ENCODE measurements at places on chromosomes 6 and 20.

- DNase-seq = no peak
Observed at GRCh38 chr6:139407718-139408222, 33.3 kb upstream of the CITED2 start.

DNA sequence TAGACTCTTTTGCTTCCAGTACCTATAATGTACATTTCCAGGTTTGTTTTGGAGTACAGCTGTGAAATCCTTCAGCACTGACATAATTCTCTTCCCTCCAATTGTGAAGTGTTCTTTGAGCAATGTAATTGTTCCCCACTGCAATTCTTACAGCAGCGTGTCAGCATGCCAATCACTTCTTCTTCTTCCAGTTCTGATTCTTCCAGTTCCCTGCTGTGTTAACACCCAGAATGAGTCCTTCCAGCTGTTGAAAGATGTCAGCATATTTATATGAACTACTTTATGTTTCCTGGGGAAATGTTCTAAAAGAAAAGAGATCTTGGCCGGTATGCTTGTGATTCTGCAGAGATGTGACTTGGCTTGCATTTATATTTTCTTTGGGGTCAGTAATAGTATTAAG is 213.9 kb downstream of the UNC5CL start:
- no peak for DNase-seq

DNA sequence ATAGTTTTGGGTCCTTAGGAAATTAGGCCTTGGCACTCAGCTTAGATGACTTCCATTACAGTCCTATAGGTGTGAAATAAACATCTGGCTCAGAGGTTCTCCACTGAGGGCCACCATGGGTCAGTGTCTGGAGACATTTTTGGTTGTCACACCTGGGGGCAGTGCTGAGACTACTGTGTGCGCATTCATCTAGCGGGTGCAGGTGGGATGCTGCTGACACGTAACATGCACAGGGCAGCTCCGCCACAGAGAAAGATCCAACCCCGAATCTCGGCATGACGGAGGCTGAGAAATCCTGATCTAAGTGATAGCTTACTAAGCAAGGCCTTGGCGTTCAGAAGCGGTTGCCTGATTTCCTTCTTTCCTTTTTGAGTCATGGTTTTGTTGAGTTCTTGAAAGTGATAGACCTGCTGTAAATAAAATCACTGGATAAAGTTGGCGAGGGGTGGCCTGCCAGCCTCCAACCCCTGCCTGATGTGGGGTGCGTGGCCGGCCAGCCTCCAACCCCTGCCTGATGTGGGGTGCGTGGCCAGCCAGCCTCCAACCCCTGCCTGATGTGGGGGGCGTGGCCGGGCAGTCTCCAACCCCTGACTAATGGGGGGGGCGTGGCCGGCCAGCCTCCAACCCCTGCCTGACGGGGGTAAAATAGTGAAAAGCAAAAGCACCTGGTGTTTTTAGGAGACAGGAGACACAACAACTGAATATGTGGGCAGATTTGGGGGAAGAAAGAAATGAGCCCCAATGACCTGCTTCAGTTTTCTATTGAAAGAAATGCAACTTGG is 158.1 kb downstream of the CDH26 start:
- no peak for DNase-seq

DNA sequence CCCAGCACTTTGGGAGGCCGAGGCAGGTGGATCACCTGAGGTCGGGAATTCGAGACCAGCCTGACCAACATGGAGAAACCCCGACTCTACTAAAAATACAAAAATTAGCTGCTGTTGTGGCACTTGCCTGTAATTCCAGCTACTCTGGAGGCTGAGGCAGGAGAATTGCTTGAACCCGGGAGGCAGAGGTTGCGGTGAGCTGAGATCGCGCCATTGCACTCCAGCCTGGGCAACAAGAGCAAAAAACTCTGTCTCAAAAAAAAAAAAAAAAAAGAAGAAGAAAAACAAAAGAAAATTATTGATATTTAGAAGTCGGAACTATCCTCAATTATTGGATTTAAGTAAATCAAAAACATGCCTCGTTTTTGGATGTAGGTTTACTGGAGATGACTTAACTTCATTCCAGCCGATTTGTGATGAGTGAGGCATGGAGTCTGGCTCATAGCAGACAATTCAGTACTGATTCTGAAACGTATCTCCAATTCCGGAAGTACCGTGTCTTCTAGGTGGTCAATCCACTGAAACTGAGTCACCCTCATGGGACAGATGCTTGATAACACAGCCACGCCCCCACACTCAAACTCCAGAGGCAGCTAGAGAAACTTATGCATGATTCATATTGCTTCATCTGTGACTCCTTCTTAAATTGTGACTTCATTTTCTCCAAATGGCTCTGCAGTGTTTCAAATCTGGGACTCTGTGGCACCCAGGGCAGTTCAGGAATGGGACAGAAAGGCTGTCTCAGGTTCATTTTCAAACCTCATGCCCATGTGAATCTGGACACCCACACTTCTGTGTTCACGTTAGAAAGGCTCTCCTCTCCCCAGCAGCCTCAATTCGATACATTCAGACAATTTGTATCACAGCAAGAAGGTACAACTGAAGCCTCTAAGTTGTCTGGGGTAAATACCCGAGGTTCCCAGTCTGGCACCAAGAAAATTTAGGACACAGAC is 110.4 kb upstream of the ARMC2 start:
- no peak for DNase-seq

DNA sequence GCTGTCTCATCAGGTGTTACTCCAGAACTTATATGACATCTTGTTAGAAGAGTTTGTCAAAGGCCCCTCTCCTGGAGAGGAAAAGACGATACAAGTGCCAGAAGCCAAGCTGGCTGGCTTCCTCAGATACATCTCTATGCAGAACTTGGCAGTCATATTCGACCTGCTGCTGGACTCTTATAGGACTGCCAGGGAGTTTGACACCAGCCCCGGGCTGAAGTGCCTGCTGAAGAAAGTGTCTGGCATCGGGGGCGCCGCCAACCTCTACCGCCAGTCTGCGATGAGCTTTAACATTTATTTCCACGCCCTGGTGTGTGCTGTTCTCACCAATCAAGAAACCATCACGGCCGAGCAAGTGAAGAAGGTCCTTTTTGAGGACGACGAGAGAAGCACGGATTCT is 43.7 kb upstream of the SMIM28 start:
- no peak for DNase-seq

- DNase-seq = no peak
Observed at GRCh38 chr6:122755901-122756300, 23.6 kb upstream of the FABP7 start.

DNA sequence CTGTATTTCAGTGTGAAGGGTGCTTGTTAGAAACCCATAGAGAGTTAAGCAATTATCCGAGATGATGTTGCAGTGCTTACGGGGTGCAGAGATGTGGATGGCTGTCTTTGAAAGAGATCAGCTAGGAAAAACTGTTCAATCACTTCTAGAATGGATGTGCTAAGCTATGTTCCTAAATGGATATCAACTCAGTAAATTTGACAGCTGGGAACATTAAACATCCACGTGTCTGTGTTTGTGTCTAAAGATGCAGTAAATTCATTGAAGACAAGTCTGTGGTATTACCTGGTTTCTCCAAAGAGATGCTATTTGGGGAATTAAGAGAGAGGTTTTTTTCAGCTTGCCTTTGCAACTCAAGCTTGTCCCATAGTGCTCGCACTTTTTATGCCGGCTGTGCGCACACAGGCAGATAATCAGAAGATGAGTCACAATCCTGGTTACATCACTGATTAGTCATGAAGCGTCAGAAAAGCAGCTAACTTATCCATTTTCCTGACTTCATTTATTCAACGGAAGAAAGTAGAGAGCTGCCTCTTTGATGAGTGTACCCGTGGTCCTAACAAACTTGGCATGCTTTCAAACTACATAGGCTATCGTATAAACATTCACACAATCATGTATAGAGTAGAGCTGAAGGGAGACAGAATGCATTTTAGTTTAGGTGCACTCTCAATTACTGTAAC is 691.7 kb upstream of the SLC35B3 start:
- DNase-seq = peak; percentile 20

- no peak for DNase-seq
Observed at GRCh38 chr6:157056275-157056674, 267.0 kb downstream of the TMEM242 start.

DNA sequence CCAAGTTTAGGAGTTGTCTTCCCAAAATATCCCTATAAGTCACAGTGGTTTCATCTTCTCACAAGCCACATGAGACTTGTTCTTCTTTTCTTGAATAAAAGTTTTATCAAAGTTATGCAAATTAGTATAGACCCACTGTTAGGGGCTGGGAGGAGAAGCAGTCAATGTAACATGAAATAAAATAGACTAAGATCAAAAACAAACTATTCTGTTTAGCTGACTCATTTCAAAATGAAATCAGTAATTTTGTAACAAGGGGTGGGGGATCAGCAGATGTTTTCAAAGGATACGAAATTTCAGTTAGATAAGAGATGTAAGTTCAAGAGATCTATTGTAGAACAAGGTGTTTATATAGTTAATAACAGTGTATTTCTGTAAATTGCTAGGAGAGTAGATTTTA is 339.6 kb upstream of the PRDM1 start:
- no peak for DNase-seq
